ENCODE measurements at places on chromosomes 11 and 22.
A peak's percentile ranks its signal among the peaks of the same experiment; 100 is the strongest.

DNA sequence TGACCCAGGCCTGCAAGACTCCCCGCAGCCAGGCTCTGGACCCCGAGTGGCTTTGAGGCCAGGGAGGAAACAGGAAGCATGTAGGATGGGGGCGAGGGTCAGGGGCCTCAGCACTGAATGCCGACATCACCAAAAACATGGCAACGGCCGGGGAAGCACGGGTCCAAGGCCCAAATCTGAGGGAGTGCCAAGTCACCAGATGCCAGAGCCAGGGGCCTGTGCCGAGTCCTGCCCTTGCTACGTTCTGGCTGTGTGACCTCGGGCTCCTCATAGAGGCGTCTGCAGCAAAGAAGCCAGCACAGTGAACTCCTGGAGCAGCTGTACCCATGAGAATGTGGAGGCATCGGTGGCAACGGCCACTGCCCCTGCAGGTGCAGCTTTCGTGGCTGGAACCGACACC is 420.7 kb downstream of the CTTN start:
- no peak for DNase-seq

DNA sequence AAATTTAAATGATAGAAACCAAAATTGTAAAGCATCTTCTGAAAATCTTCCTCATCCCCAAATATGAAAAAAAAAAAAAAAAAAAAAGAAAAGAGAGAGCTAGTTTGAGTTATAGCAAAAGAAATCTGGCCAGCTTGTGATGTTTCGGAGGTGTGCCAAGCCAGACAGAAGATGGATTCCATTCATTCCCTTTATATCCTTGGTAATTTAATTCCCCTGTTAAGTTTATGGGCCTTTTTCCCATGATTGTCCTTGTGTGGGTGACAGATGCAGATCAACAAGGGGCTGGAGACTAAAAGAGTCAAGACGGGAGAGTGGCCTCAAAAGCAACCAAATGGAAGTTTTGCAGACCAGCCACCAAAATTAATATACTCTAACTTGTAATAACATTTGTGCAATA is 47.6 kb upstream of the PARVA start:
- no peak for DNase-seq

DNA sequence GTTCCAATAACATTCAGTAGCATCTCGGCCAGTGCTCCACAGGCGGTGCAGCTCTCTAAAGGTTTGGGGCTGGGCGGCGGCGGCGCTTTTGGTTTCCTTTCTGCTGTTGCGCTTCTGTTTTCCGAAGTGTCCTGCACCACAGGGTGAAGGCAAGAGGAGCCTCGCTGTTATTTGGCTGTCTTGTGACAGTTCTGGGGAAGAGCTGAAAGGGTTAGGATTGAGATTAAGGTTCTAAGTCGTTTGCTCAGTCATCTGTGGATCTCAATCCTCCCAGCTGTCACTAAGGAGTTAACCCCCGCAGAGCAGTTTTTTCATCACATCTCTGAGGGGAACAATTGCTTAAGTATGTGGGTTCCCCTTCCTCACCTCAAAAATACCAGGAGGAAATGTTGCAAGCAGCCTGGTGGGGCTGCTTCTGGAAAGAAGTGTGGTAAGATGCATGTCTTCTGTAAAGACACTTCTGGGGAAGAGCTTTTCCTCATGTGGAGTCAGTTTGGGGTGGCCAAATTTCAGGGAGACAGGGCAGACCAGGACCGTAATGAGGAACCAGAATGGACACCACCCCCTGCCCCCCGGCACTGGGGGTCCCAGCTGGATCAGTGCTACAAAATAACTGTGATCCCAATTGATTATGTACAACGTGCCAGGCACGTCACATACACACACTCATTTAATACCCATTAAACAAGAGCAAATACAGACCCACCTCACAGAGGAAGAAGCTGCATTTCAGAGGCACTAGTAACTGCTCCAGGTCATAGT is 14.2 kb downstream of the TMEM121B start:
- DNase-seq: no peak

DNA sequence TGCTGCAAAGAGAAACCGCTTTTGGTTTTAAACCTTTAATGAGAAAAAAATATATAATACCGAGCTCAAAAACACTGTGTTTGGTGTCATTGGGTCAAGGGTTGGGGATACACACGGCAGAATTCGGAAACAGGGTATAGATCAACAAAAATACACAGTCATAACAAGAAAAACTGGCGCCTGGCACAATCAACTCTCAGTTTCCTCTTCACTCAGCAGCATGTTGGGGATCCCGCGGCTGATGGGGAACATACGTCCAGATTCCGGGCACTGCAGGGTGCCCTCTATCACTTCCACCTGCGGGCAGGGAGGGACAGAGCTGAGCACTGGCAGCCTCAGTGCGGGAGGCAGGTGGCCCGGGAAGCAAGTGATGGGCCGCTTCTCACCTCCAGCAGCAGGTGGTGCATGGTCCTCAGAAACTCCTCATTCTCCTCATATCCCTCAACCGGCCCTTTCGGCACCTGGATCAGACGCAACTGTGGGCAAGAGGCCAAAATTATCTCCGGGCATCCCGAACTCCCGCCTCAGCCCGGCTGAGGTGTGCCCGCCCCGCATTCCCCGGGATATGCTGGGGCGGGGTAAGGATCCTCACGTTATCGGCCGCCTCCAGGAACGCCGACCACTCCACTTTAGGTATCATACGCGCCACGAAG is 561 bp downstream of the TRMT112 start:
- peak; percentile 91 for DNase-seq

- no peak for DNase-seq
These were observed 114.9 kb downstream of the ARHGAP32 start for GRCh38 chr11:129077191-129077590.

DNA sequence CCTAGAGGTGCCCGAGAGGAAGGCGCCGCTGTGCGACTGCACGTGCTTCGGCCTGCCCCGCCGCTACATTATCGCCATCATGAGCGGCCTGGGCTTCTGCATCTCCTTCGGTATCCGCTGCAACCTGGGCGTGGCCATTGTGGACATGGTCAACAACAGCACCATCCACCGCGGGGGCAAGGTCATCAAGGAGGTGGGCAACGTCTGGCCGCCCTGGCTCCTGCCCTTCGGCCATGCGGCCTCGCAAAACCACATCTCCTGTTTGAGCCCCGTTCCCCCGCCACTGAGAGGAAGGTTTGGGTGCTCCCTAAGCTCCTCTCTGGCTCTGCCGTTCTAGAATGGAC is 3.4 kb downstream of the SLC17A6 start:
- DNase-seq: no peak
